Activated naive CD8-positive, alpha-beta T cell treated with anti-CD3 and anti-CD28 coated beads for 36 hours (primary cell): ENCODE measurements at places on chromosomes 13 and 19.

- no peak for DNase-seq
These were observed 64.1 kb upstream of the OXGR1 start for GRCh38 chr13:97058391-97058790.

- no peak for DNase-seq
These were observed 646 bp downstream of the ZNF567 start for GRCh38 chr19:36688058-36688457.

GRCh38 chr13:109840201-109840892 is 54.0 kb upstream of the IRS2 start:
- DNase-seq = peak; percentile 3

DNA sequence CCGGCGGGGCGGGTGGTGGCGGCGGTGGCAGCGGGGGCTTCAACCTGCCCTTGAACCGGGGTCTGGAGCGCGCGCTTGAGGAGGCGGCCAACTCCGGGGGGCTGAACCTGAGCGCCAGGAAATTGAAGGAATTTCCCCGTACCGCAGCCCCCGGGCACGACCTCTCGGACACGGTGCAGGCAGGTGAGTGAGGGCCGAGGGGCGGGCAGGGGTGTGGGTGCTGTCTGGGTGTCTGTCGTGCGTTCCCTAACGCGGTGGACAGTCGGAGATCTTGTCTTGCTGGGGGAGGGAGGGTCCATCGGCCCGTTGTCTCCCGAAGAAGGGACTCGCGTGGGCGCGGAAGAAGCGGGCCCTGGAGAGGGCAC is 533 bp downstream of the LRCH1 start:
- peak; percentile 40 for DNase-seq

DNA sequence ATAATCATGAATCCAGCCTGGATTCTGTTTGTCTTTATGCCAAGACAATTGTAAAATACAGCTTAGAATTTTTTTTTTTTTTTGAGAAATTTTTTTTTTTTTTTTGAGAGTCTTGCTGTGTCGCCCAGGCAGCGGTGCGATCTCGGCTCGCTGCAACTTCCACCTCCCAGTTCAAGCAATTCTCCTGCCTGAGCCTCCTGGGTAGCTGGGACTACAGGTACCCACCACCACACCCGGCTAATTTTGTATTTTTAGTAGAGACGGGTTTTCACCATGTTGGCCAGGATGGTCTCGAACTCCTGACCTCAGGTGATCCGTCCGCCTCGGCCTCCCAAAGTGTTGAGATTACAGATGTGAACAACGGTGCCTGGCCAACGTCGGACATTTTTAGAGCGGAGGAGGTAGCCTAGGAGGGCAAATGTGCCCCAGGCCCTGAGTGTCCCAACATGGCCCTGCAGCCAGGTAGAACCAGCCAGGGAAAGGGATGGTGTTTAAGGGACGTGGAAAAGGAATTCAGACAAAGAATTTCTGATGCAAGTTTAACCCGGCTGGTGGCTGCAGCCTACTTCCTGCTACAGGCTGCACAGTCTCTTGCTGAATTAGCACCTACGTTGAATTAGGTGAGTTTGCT is 89.8 kb downstream of the GNG7 start:
- no peak for DNase-seq

- no peak for DNase-seq
These were observed 3.6 kb downstream of the GTPBP3 start for GRCh38 chr19:17340871-17341357.

GRCh38 chr13:27279506-27279905 is 8.9 kb downstream of the RASL11A start:
- no peak for DNase-seq

- no peak for DNase-seq
These were observed 5.7 kb upstream of the THSD1 start for GRCh38 chr13:52411629-52412028.

DNA sequence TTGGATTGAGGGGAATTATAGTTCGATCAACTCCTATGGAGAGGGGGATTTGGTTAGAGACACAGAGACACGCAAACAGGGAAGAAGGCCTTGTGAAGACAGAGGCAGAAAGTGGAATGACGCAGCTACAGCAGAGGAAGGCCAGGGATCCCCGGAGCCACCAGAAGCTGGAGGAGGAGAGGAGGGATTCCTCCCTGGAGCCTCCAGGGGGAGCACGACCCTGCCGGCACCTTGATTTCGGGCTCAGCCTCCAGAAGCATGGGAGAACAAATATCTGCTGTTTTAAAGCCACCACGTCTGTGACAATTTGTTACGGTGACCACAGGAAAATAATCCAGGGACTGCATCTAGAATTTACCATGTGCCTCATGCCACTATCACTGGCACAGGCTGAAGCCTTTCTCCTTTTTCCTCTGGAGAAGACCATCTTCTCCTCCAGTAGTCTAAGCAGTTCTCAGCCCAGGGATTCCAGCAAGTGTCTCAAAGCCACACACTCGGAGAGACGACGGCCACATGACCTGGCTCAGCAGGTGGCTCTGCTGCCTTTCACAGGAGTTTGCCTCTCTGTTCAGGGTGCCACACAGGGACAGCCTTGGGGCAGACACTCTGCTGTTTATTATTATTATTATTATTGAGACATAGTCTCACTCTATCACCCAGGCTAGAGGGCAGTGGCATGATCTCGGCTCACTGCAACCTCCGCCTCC is 39.9 kb upstream of the CCNE1 start:
- peak; percentile 40 for DNase-seq

- DNase-seq = no peak
These were observed 374.3 kb downstream of the EFNB2 start for GRCh38 chr13:106161146-106161545.
